ENCODE measurements at places on chromosomes 5 and 9.

DNA sequence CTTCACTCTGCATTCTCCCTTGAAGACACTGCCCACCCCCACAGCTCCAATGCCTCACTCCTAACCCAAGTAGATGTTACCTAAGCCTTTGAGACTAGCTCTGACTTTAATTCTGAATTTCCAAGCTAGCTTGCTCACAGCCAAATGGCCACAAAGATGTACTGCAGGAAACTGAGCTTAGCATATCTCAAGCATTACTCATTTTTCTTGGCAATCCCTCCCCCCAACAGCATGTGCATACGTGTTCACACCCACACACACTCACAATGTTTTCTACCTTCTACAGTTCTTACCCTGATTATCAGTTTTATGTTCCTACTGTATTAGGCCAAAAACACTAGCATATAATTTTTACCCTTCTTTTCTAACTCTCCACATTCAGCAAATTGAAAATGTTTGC, 13.7 kb upstream of the GRIA1 start:
- DNase-seq = no peak

DNA sequence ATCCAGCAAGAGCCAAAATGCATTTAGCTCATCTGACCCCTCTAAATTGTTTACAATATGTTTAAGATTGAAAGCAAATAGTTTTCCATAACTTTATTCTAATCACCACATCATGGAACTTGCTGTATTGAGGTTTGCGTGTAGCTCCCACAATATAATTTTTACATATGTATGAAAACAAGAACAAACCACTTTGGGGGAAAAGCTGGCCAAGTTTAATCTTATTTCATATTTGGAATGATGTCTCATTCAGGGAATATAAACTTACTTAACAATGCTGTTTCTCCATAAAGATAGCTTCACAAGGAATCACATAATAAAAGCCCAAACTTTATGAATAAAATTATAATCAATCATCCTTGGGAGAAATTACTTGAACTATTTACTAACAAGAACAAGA, 194.6 kb upstream of the PCSK5 start:
- DNase-seq = no peak

DNA sequence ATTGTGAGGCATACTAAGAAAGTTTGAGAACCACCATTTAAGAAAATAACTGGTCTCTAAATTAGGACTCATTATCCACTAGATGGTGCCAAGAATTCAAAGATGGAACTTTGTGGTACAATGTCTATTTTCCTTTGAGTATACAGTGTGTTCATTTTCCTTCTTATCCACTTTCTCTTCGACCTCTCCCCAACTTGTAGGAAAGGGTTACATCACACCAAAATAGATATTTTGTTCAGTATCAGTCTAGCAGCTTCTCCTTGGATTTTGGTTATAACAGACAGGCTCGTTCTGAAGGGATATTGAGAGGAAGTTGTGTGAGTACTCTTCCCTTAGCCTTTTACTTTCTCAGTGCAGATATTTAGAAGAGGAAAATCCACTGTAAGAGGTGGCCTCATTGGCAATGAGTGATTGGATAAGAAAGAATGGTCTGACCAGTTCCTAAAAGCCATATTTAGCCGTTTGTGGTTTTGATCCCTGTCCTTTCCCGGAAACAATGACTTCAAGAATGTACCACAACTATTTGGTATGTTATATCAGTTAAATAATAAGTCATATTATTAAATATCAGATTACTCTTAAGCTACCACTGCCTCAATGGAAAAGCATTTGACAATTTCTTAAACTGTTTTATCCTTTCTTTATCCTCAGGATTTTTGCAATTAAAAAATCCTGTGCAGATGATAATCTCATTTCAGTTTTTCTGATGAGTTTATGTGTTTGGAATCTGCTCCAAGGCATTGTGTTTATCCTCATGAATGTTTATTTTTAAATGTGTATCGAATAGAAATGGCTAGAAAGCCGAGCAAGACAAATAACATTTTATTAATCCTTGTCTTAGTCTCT, 69.0 kb upstream of the GRAMD2B start:
- peak; percentile 37 for DNase-seq

DNA sequence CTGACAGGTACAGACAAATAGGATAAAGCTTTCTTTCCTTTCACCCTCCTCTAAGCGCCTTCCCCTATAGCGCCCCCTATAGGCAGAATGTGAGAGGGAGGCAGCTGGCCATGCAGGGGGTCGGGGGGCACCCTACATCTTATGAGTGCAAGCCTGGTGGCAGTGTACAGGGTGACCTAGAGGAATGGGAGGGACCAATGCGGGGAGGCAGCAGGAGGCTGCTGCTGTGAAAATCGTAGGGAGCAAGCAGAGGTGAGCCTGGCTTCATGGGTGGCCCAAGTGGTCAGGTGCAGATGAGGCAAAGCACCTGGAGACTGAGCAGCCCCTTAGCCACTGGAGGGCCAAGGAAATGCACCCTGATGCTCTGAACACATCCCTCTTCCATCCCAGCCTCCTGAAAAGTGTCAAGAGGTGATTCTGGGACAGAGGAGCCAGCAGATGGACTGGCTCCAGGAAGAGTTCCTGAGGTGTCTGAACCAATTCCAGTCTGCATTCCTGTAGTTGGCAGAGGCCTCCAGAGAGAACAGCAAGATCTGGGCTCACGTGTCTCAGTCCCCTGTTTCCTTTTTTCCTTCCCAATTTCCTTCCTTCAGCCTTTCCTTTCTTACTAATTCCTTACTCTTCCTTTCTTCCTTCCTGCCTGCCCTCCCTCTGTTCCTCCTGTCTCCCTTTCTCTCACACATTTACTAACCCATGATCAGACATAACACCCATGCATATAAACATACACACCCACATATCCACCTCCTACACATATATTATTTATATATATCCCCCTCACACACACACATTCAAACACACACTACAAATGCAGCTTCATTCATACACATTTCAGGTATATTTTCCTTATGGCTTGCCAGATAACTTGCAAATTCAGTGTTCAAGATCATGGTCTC, 32.8 kb upstream of the GALNT10 start:
- DNase-seq = no peak

- DNase-seq = no peak
Observed at GRCh38 chr5:141691286-141691866, 9.3 kb upstream of the ARAP3 start.

- DNase-seq = no peak
Observed at GRCh38 chr5:151722546-151722945, 35.8 kb upstream of the SPARC start.

DNA sequence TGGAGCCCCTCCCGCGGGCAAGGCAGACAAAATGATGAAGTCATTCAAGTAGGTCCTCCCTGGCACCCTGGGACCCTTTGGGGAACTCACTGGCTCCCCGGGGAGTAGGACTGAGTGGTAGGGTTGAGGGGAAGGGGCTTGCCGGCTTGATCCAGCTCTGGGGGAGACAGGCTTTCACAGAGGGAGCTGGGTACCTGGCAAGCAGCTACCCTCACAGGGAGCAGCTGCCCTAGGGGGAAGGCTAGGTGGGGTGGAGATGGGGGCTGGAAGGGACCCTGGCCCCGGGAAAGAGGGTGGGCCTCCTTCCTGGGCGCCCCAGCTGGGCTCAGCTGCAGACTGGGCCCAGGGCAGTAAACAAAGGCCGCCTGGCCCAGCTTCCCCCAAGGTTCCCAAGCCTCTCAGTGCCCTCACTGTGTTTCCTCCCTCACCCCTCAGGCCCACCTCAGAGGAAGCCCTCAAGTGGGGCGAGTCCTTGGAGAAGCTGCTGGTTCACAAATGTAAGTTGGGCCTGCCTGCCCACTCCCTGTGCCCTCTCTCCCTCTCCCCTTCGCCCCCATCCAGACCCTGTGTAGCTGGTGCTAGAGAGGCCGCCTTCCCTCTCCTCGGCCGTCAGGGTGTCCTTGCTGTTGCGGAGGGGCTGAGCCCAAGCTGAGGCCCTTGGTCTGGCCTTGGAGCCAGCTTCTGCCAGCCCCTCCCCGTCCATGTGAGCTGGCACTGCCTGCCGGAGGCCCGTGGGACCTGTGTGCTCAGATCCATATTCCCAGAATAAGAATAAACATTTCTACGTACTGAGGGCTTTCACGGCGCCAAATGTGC, 131.2 kb downstream of the RGS3 start:
- no peak for DNase-seq

GRCh38 chr9:6930827-6931226, 173.1 kb downstream of the KDM4C start:
- DNase-seq = no peak

DNA sequence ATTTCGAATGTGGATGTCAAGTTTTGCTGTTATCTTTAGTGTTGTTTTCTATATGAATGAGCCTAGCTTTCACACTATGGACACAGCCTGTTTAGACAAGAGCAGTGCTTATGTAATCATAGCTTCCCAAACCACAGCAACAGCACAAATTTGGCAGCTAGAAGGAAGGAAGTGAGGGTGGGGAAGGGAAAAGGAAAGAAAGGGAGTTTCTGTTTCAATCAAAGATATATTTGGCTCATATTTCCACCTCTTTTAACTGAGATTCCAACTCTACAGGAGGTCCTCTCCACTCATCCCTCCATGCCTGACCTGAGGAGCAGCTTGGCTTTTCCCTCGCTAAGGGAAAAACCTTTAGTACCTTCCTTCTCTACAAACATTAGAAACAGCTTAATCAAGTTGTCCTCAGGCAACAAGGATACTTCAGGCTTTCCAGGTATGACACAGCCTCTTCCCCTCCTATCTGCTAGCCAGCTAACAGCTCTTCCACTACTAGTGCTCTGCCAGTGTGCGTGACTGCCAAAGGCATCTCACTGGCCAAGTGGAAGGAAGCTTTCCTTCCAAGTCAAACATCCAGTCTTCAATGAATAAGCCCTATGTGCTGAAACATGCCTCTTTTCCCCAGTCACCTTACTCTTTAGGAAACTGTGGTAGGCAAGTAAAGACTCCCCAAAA, 268.6 kb upstream of the PTGER4 start:
- no peak for DNase-seq

GRCh38 chr5:78719504-78720219, 71.1 kb upstream of the LHFPL2 start:
- no peak for DNase-seq

- peak; percentile 59 for DNase-seq
Observed at GRCh38 chr5:174419540-174420132, 304.7 kb upstream of the MSX2 start.

DNA sequence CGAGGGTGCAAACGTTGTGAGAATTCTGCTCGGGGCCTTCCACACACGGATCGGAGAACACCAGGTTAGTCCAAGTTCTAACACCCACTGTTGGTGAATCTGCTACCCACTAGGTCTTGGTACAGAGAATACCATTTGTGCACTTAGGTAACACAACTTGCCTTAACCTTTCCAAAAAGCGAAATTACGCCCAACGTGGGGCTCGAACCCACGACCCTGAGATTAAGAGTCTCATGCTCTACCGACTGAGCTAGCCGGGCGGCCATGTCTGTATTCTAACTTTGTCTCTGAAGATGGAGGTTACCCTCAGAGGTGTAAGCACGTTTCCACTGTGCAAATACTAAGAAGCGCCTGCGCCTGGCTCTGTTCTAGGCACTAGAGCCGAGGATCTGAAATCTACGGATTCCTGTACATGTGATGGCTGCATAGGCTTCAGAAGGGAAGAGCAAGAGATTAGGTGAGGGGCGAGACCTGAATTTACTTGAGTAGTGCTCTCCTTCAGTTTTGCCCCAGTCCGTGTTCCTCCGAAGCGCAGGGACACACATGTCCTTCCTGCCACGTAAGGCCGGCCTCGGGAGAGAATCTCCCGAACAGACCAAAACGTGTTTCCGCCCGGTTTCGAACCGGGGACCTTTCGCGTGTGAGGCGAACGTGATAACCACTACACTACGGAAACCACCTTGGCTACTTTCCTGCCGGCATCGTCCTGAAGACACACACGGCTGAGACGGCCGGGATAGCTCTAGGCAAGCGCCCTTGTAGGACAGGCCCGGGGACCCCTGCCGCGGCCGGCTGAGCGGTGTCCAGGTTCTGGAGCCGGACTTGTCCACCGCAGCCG, 1.1 kb upstream of the TRIM41 start:
- DNase-seq = no peak

GRCh38 chr5:7686794-7687193, 164.1 kb downstream of the CFAP90 start:
- DNase-seq = no peak

- no peak for DNase-seq
Observed at GRCh38 chr9:87554171-87554910, 56.7 kb downstream of the DAPK1 start.

GRCh38 chr5:174327317-174327864, 281.9 kb downstream of the NSG2 start:
- peak; percentile 81 for DNase-seq

- DNase-seq = no peak
Observed at GRCh38 chr5:35047785-35048404, at the start of gene AGXT2. Gene AGXT2 (minus strand): TSS chr5:35047949. CDS start chr5:35047892, 57 bp downstream.

- DNase-seq = peak; percentile 13
Observed at GRCh38 chr5:151477101-151477500, 29.7 kb downstream of the SLC36A1 start.

- DNase-seq = peak; percentile 51
Observed at GRCh38 chr9:469672-470551, 255.2 kb downstream of the DOCK8 start.

DNA sequence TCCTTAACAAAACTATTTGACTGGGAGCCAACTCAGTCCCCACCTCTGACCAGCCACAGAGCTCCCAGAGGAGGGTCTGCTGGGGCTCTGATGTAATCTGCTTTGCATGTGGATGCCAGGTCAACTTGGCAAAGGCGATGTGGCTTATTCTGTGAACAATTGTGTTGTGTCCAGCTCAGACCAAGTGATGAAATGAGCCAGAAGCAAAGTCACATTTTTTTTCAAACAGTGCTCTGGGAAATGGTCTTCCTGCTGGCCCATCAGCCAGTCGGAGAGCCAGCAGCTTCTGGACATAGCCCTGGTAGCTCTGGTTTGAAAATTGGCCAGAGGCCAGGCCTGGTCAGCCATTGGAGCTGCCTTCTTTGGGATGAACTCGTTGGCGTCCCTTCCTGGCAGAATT, 86.5 kb downstream of the ANGPTL2 start:
- DNase-seq = no peak

- no peak for DNase-seq
Observed at GRCh38 chr5:157540707-157541446, 34.7 kb downstream of the ADAM19 start.

DNA sequence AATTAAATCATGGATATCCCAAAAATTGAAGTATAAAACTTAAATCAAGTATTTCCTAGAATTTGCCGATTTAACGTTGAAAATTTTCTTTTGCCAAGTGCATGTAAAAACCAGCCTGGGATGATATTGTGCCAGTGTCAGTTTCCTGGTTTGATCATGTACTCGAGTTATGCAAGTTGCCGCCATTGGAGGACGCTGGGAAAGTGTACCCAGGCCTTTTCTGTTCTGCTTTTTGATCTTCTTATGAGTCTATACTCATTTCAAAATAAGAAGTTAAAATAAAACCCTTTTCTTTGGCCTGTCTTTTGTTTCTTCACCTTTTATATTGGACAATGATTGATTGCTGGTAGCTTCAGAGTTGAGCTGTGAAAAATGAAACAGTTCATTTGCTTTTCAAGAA, 93.1 kb upstream of the NFIL3 start:
- DNase-seq = no peak

- DNase-seq = peak; percentile 56
Observed at GRCh38 chr5:135232958-135233357, 166.1 kb downstream of the MACROH2A1 start.

- no peak for DNase-seq
Observed at GRCh38 chr9:113522858-113523257, 59.3 kb downstream of the RGS3 start.

Data from NCI-H2029 (cell line).